ENCODE measurements at places on chromosomes 7 and 10.

DNA sequence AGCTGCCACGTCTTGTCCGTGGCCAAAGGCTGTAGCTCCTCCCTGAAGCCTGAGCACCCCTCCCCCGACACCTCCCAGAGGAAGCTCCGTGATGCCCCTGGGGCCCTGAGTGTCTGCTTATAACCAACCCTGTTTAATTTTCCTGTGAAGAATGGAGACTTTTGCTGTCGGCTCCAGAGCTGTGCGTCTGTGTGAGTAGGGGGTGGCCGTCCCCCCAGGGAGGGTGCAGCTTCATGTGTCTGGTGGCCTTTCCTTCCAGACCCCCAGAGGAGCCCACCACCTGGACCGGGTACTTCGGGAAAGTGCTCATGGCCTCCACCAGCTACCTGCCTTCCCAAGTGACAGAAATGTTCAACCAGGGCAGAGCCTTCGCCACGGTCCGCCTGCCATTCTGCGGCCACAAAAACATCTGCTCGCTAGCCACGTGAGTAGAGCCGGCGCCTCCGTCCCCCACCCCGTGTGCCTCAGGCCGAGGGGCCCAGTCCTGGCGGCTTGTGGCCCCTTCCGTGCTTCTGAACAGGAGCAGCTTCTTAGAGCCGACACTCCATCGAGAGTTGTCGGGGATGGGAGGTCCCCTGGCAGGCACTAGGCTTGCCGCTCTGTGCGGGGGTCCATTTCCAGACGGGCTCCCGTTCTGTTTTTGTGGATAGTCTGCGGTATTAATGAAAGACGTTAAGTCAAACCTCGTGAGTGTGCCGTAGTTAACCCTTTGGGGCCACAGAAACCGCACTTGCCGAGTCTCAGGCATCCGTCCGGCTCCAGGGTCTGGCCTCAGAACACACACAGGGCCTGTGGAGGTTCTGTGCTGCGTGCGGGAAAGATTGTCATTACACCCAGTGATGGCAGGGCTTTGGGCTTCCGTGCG is 37.1 kb downstream of the WIPI2 start:
- DNase-seq, result no peak

GRCh38 chr7:129401967-129402860 is 32.0 kb upstream of the STRIP2 start:
- no peak for DNase-seq

- DNase-seq, result no peak
Measured at GRCh38 chr10:10293041-10293440, 724.6 kb upstream of the CELF2 start.

- no peak for DNase-seq
Measured at GRCh38 chr7:117009705-117010361, 56.5 kb downstream of the ST7 start.

DNA sequence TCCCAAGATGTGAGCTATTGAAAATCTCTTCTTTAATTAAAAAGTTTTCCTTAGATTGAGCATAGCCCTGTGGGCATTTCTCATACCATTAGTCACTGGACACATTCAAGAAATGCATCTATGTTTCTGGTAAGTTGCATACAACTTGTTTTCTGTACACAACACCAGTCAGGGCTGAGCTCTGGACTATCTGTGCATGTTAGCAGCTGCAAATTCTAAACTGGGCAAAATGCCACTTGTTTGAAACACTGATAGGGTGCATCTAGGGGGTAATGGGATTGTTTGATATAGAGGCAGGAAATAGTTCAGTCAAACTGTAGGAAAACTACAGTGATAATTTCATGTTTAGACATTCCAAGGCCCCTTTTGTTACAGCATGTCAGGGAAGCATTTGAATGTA is 145.6 kb upstream of the NPY start:
- DNase-seq, result no peak

DNA sequence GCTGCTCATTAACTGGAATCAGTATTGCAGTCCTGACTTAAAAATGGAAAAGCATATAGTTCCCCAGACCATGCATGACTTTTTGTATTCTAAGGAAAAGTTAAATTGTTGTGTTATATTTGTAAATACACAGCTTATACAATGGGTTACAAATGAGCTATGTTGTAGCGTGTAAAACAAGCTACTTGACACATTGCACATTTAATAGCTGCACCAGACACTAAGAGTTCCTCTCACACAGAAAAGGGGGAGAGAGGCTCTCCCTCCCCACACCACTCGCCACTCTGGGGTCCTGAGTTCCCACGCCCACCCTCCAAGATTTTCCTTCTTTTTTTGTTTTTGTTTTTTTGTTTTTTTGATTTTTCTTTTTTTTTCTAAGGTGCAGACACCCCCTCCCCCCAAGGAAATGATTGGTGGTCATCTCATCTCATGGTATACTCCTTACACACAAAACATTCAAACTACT is 6.3 kb downstream of the KLF6 start:
- no peak for DNase-seq

DNA sequence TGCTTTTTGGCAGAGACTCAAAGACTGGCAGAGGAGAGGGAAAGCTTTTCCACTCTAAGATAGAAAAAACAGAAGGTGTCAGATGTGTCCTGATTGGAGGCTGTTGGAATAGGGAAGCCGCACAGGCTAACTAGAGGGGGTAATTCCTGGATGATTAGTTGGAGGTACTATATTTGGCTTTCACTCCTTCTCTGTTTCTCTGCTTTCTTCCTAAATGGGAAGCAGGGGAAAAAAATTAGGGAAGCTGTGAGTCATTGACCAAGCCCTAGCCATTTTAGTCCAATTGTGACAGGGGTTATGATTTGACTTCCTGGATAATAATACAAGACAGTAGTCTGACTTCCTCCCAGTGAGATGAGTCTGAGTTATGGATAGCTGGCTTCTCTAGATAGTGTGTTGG is 475.2 kb upstream of the CELF2 start:
- no peak for DNase-seq

DNA sequence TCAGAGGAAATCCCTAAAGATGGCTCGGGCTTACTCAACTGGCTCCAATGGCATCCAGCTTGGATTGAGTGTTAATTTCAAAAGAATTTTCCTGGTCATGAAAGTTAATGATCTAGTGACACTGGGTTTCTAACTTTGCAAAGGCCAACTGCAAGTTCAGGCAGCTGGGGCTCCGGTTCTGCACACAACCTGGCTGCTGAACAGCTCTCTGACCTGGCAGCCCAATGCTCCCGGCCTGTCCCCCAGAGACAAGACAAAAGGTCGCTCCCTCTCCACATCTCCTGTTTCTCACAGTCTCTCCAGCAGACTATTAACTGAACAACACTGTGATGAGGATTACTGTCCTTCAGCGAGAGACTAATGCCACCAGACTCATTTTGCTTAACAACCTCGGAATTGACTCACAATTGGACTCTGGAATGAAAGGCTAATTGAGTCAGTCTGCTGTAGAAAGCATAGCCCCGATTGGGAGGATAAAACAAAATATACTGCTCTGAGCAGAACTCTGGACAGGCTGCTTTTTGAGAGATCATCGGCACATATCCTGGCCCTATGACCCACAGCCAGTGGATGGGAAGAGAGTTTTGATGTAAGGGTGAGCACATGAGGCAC is 174.5 kb downstream of the GFRA1 start:
- DNase-seq, result no peak

- no peak for DNase-seq
Measured at GRCh38 chr10:110912374-110912773, 6.6 kb downstream of the BBIP1 start.

DNA sequence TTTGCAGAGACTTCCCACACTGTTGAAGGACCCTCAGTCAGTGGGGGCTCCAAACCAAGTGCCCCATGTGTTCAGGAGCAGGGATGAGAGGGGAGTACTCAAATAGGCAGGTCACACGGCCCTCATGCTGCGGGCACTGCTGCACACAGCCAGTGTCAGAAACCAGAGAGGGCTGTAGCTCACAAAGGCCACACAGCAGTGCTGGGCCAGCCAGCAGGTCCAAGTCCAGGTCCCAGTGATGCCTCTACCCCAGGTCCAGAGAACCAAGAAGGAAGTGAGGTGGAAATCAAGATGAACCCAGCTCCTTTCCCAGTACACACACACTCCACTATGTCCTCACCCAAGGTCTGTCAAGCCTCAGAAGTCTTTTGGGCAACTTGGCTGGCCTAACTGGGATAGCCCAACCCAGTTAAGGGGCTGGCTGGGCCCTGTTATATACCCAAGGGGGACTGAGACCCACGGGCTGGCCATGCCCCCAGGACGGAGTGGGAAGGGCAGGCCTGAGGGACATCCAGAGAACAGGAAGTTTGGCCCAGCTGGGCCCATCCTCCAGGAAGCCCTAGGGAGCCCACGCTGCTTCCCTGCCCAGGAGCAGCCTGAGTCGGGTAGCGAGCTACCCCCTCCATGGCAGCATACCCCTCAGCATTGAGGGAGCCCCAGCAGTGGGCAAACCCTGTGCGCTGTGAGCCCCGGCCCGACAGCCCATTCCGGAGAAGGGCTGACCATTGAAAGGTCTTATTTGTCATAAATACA is 24.3 kb downstream of the GRID1 start:
- no peak for DNase-seq

- no peak for DNase-seq
Measured at GRCh38 chr7:122300211-122300932, 4.2 kb downstream of the FEZF1 start.

DNA sequence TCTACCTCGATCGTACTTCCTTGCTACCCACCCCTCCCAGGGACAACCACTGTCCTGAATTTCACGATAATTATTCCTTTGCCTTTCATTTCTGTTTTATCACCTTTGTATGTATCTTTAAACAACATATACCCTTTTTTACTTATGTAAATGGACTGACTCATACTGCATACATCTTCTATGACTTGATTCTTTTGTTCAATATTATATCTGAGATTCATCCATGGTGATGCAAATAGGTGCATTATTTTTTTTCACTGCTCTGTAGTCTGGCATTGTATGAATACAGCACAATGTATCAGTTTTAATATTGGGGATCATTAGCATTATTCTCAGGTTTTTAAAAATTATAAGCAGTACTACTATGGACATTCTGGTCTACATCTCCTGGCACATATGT is 69.4 kb downstream of the ABCC2 start:
- no peak for DNase-seq

GRCh38 chr10:48238826-48239520 is 35.5 kb downstream of the FRMPD2 start:
- peak; percentile 40 for DNase-seq

DNA sequence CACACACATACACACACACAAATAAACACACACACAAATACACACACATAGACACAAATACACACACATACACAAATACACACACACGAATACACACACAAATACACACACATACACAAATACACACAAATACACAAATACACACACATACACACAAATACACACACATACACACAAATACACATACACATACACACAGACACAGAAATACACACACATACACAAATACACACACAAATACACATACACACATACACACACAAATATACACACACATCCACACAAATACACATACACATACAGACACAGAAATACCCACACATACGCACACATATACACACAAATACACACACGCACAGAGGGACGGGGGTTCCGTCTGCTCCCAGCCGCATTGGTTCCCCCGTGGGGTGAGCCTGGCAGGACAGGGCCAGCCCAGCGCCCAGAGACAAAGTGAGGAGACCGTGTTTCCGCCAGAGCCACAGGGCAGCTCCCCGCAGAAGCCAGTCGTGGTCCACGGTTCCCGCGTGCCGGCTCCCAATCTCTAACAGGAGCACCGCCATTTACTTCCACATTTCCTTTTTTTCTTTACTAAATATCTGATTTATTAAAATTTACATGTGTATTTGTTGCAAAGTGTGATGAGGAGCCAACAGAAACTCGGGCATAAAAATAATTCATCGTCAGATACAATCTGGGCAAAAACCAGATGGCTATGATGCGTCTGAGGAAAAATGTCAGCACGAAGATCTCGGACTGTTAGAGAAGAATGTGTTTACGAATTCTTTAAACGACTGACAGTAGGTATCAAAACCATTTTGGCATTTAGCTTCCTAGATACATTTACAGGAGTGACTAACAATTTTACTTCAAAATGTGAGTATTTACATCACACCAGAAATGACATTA is 3.1 kb upstream of the KNDC1 start:
- DNase-seq, result no peak

- DNase-seq, result no peak
Measured at GRCh38 chr7:92588561-92588960, 1.6 kb downstream of the FAM133B start.

DNA sequence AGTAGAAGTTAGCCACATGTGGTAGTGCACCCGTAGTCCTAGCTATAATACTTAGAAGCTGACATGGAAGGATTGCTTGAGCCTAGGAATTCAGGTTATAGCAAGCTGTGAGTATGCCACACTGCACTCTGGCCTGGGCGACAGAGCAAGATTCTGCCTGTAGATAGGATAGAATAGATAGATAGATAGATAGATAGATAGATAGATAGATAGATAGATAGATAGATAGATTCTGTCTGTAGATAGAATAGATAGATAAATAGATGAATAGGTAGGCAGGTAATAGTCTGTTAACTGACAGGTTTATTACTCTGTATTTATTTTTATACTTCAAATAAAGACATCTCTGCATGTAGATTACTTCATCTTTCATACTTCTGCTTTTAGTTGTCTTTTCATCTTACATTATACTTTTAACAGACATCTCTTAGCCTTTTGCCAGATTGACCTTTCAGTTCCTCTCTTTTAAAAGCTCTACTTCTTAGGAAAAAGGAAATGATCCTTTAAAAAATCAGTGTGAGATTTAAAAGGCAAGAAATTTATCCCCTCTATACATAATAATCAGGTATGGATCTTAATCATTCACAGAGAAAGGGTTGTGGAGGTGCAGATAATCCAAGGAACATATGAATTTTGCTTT is 31.8 kb downstream of the CCAR1 start:
- no peak for DNase-seq

DNA sequence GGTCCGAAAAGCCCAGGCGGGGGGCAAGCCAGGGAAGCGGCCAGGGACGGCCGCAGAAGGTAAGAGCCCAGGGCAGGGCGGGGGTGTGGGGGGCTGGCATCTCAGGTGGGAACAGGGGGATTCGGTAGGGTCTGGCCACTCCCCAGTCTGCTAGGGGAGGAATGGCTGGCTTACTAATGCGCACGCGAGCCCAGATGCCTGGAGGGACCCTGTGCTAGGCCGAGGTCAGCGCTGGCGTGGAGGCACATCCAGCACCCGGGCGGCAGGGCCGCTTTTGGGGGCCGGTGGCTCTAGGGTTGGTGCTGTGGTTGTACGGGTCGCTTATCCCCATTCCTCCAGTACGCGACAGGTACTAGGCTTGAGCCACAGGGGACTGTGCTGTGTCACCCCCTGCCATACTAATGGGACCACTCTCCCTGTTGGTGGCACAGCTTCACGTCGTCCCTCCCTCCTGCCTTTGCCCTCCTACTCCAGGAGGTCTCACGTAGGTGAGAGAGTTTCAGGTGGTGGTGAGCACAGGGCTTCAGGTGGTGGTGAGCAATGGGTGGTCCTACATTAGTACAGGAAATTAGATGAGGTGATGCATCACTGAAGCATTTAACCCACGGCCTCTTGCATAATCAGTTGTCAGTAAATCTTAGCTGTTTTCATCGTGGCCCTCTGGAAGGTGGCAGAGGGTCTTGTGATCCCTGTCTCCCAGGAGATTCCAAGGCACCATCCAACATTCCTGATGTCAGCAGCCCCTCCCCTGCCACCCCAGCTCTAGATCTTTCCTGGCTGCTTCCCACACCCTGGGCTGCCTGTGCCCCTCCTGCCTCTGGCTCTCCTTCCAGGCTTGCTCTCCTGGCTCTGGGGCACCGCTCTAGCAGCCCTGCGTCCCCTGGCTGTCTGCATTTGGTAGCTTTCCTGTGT is 971 bp downstream of the AEBP1 start:
- no peak for DNase-seq

All from type B pancreatic cell (in vitro differentiated cells).